Activated T-helper 17 cell treated with anti-CD3 and anti-CD28 coated beads, Interleukin-2, amount 50 U/mL, for 72 hours (primary cell): ENCODE measurements at places on chromosomes 3 and 15.

DNA sequence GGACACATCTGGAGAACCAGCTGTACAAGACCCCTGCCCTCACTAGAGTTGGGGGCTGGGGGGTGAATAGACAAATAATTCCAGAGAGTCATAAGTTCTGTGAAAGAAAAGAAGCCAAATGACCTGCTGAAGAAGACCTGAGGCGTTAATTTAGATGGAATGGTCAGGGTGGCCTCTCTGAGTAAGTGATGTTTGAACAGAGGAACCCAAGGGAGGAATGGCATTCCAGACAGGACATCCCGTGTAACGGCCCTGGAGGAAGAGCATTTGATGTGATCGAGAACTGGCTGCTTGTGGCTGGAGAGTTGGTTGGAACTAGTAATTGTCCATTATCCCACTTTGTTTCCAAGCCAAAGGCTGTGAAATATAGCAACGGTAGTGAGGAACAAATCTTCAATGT, 1.7 kb downstream of the NR2C2 start:
- ATAC-seq = no peak

DNA sequence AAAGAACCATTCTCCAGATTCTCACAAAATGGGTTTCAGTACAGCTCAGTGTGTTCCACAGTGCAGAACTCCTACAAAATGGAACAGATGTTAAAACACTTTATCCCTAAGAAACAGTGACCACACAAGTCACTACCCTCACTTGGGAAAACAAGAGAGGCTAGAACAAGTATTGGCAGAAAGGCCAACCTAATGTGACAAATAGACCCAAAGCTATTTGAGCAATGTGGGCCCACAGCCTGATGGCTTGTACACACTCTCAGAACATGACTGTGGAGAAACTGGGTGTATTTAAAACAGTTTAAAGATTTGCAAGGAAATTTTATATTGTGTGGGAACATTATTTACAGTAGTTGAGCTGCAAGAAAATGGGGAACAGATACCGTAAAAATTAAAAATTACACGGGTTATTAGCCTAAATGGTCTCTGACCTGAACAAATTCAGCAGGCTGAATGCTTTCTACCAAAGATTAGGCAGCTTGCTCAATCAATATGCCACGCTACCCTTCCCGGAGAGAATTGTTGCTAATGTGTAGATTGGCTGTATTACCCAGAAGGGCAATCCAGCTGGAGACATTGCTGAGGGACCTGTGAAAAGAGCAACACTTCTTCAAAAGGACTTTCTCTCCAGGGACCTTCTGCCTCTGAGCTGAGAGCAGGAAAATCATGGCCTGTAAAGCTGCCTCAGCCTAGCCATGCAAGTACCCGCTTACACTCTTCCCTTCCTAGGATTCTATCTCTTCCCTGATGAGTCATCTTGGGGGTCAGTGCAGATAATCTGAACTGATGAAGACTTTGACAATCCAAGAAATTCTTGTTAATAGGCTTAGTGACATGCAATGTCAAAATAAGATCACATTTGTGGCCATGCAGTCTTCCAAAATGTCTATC, 97.1 kb downstream of the STRIT1 start:
- no peak for ATAC-seq

- ATAC-seq = no peak
These were observed 63.1 kb downstream of the NTRK3 start for GRCh38 chr15:88193415-88193814.

DNA sequence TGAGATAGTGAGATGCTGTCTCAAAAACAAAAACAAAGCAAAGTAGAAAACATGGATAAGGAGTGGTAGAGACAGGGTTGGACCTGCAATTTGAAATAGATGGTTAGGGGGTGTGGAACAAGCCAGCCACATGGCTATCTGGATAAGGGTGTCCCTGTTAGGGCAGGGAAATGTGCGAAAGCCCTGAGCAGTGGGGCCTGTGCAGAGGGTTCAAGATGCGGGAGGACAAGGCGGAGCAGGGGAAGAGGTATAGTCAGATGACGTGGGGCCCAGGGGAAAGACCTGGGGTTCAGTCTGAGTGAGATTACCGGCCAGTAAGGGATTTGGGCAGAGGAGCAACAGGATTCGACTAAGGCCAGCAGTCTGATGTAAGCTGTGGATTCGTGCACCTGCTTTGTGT, 18.4 kb upstream of the NR2E3 start:
- no peak for ATAC-seq

GRCh38 chr15:74504418-74504817, 36.6 kb upstream of the ARID3B start:
- ATAC-seq = no peak

- ATAC-seq = no peak
These were observed 393.3 kb downstream of the CACNA2D3 start for GRCh38 chr3:54515441-54516213.

DNA sequence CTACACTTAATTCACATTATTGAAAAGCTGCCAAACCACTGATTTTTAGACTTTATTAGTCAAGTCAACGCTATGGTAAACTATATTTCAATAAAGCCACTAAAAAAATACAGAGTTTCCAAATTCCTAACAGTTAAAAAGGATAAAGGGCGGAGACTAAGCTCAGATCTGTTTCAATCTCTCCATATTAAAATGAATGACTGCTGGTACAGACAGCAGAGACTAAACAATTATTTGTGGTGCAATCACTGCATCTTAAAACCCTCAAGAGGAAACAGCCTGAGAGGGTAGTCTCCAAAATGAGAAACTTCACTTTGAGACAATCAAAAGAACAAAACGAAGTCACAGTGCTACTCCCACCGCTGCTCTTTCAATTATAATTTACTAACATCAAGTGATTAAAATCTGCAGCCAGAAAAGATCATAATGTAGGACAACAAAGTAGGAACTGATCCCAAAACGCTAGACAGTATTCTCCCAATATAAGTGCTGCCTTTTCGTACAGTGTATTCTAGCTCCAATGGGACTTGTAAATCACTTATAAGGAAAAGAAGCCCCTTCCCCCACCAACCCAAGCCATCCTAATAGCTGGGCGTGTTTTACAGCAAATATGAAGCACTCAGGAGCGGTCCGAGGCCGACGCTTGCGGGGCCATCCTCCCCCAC, 1.2 kb downstream of the UBP1 start:
- ATAC-seq = no peak

- peak; percentile 82 for ATAC-seq
These were observed 136.0 kb upstream of the DAZL start for GRCh38 chr3:16741103-16741758.

DNA sequence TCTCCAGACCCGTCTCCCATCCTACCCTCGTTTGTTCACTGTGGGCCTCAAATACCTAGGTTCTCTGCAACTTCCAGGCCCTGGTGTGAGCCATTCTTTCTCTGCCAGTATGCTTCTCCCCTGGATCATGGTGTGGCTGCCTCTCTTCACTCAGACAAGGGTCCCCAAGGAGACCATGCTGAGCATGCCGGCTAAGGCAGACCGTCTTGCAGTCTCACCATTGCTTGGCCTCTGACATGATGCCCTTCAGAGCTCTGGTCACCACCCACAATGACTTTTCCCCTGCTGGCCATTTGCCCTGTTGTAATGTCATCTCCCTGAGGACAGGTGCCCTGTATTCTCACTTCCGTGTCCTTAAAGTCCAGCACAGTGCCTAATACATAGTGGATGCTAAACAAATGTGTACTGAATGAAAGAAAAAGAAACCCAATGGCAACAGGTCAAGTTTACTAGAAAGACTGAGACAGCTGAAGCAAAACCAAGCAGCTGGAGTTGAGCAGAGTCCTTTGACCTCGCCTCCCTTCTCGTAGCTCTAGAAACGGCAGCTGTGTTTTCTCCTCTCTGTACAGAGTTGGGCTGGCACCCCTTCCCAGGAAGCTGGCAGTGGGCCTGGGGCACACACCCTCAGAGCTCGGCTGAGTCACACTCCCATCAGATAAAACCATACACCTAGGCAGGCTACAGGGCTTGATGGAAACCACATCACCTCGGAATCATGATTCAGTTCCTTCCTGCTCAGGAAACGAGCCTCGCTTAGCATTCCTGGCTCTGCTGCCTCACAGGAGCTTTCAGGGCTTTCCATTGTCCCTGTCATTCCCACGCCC, 8.6 kb downstream of the TLR9 start:
- ATAC-seq = peak; percentile 82

DNA sequence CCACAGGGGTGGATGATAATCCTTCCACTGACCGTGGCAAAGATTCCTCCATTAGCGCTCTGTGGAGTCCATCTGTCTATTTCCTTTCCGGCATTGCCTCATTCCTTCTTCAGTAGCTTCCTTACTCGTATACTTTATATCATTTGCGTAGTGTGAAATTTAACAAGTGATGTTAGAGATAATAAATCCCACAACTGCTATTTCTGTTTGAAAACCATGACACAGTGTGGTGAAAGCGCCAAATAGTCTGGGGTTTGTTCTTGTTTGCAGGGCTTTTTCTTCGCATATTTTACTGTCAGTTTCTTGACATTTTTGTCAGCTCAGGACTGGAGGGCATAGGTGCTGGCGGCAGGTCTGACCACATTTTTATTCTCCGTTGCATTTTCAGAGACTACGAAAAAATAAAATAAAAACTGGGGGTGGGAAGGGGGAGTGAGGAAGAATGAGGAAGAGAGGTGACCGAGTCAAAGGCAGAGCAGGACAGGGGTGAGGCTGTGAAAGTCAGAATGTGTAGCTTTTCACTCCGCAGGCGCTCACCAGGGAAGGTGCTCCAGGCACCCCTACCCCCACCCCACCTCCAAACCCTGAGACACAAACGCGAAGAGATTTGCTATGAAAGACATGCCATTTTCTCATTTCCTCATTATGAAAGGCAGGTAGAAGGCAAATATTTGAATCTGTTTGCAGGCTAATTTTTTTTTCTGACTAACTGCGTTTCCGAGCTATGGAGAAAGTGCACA, 965.0 kb downstream of the MCTP2 start:
- no peak for ATAC-seq

DNA sequence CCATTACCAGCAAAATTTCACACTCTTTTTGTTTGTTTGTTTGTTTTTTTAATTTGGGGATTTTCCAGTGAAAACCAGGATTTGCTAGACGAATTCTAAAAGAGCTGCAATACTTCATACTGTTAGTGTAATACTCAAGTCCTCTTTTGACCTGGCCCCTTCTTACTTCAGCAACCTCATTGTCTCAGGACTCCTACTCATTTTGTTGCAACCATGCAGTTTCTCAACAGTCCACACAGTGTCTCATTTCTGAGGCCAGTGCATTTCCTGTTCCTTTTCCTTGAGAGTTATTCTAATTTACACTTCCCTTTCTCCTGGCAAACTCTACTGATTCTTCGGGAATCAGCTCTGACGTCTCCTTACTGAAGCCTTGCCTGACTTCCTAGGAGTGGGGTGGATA, 35.6 kb downstream of the NSUN3 start:
- ATAC-seq = no peak

GRCh38 chr3:167187221-167187620, 192.9 kb downstream of the ZBBX start:
- ATAC-seq = no peak

DNA sequence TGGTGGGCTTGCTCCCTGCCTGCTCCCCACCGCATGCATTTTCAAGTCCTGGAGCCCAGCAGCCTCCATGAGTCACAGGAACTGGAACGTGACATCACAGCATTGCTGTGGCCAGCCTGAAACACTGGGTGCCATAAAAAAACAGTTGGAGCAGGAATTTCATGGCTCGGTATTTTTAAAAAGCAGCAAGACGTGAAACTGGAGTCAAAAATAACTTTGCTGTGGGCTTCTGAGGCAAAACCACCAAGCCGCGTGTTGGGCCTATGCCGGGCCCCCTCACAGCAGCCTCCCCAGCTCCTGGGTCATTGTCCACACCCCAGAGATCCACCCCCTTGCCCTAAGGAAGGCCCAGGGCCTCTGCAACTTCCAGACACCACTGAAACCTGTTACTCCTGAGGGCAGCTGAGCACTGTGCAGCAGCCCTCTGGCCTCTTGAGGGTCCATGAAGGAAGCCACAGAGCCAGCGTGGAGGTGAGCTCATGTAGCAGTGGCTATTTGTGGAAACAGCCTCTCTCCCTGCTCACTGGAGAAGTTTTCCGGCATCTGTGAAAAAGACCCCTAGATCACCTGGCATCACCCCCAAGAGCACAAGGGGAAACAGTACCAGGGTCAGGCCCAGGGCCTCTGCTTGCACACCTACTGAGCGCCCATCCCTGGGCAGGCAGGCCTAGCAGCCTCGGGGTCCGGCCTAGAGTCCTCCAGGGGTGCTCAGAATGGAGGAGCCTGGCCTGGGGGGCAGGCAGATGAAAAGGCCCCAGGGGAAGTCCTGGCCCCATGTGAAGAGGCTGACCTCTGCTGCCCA, 34.0 kb upstream of the DUSP7 start:
- ATAC-seq = no peak

GRCh38 chr3:135929670-135930069, 35.9 kb upstream of the PPP2R3A start:
- no peak for ATAC-seq

GRCh38 chr3:195221015-195221853, 49.7 kb downstream of the XXYLT1 start:
- ATAC-seq = no peak

DNA sequence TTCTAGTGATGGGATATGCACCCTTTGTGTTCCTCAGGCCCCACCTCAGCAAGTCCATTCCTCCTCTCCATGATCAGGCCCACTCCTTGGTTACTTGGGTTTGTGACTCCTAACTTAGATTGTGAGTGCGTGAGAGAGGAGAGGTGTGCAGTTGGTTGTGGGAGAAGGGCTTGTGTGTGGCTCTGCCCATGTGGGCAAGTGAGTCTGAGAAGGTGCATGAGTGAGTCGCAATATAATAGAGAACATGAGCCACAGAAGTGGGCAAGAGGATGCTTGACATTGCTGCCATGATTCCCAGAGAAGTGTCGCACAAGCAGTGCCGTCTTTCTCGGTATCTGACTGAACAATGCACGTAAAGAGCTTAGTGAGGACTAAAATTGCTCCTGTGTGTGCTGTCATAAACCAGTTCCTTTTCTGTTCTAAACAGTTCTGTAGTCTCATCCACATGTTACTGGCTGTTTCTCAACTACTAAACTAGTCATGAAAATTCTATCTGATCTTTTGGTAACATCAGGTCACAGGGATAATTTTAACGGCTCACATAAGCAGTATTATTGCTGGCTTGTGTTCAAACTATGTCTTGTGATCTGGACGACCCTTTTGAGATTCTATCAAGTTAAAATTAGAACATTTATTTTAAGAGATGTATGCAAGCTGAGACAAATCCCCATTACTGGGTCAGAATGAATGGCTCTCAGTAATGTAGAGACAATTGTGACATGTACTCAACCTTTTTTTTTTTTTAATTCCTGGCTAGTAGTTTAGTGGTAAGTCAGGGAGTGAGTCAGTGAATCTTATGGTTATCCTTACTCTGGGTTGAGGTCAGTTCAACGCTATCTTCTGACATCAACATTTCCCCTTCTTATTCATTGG, 25.6 kb downstream of the GYG1 start:
- ATAC-seq = peak; percentile 76

- no peak for ATAC-seq
These were observed 49.3 kb downstream of the HES1 start for GRCh38 chr3:194185221-194185620.
